Stomach (tissue), 19 donors: ENCODE measurements at places on chromosomes 2 and 18. TPM values are rescaled to one million over a fixed set of nuclear protein-coding genes. Genes with fewer than 3 reads are reported as not detected.

DNA sequence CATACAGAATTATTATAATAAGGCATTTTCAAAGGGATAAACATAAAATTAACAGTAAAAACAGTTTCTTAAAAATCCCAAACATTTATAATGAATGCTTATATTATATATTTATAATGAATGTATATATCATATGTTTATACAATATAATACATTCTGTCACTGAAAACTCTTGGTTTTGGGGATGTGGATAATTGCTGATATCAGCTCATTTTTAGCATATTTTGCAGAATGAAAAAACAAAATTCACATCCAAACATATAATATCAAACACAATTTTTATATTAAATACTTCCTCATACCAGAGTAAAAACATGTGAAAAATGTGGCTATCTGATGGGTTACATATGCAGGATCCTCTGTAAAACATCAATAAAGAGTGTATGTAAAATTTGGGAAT is 202.7 kb upstream of the KLHL14 start:
- no peak overlapping the region for H3K27ac ChIP-seq
- H3K4me3 ChIP-seq: no peak overlapping the region
- no peak for DNase-seq
- H3K4me1 ChIP-seq: no peaks in the 10 kb centered on the region

DNA sequence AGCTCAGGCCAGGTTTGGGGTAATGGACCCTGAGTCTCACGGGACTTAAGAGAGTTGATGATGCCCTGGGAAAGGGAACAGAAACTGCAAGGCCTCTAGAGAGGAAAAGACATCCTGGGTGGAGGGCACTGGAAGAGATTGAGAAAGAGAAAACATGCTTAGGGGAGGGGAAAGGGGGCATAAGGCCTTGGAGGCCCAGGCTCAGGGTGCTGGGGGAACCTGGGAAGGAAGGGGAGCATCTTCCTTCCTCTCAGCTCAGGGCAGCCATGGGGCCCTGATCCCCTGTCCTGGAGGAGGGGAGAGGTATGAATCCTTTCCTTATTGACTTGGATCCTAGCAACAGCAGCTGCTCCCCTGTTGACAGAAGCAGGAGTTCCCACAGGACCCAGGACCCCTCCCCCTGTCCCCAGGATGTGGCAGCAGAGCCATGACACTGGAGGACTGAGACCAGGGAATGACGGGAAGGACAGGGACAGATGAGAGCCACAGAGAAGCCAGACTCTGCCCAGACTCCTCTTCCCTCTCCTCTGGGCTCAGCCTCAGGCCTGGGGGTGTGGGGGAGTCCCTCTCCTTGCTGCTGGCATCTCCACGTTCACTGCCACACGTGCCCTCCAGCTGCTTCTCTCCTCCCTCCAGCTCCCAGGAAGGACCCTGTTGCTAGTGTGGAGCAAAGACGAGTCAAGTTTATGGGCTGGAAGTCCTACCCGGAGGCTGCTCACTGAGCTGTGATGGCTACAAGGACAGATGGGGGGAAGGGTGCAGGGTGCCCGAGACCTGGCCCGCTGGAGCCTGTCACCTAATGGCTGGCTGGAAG is 815 bp downstream of the GPBAR1 start:
- no peak overlapping the region for H3K4me3 ChIP-seq
- peak overlapping the region; percentile 86 for H3K27ac ChIP-seq
- H3K27me3 ChIP-seq: no peaks in the 10 kb centered on the region
- H3K4me1 ChIP-seq: peaks cover 76% of the 10 kb centered on the region
- peaks cover 47% of the 10 kb centered on the region for H3K36me3 ChIP-seq
- peak; percentile 67 for DNase-seq

- H3K27ac ChIP-seq: no peak overlapping the region
- peaks cover 20% of the 10 kb centered on the region for H3K4me1 ChIP-seq
- H3K4me3 ChIP-seq: no peak overlapping the region
- no peaks in the 10 kb centered on the region for H3K36me3 ChIP-seq
- no peak for DNase-seq
- no peaks in the 10 kb centered on the region for H3K27me3 ChIP-seq
These were observed 14.0 kb downstream of the PRELID3A start for GRCh38 chr18:12421732-12422131.

DNA sequence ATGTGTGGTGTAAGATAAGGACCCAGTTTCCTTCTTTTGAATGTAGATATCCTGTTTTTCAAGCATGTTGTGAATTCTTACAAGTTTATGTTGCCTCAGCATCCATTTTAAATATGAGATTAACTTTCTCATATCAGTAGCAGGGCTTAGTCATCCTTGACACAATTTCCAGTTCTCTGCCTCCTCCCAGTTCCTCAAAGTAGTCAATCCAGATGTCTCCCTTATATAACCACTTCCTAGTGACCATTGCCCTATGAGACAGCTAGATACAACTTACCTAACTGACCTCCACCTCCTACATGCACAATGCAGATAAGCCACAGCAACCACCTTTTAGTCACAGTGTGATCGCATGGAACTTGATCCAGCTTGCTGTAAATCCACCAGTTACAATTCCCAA is 269.2 kb upstream of the ZNF521 start:
- no peak for DNase-seq
- H3K27ac ChIP-seq: no peak overlapping the region
- no peaks in the 10 kb centered on the region for H3K4me1 ChIP-seq

DNA sequence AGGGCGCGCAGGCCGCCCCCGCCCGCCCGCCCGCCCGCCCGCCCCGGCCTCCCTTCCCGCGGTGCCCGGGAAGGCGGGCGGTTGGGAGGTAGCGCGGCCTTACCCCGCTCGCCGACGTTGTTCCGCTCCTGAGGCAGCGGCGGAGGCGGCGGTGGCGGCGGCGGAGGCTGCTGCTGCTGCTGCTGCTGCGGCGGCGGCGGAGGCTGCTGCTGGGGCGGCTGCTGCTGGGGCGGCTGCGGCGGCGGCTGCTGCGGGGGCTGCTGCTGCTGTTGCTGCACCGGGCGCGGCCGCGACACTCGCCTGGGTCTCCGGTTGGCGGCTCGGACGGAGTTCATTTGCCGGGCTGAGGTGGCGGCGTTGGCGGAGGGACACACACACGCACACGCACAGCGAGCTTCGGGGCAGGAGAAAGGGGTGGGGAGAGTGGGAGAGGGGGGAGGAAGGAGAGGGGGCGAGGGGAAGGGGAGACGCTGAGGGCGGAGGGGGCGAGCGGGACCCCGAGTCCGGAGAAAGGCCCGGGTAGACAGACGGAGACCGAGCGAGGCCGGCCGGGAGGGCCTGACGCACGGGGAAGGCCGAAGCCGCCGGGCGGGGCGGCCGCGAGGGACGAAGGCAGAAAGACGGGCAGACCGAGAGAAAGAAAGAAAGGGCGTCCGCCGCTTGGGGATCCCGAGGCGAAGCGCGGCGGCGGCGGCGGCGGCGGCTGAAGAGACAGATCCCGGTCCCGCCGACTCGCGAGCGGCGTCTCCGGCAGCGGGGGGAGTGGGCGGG is 727 bp downstream of the FBXO11 start:
- peak overlapping the region; percentile 65 for H3K4me3 ChIP-seq
- peak; percentile 87 for DNase-seq
- H3K27ac ChIP-seq: peak overlapping the region; percentile 100
- H3K4me1 ChIP-seq: peaks cover 22% of the 10 kb centered on the region

DNA sequence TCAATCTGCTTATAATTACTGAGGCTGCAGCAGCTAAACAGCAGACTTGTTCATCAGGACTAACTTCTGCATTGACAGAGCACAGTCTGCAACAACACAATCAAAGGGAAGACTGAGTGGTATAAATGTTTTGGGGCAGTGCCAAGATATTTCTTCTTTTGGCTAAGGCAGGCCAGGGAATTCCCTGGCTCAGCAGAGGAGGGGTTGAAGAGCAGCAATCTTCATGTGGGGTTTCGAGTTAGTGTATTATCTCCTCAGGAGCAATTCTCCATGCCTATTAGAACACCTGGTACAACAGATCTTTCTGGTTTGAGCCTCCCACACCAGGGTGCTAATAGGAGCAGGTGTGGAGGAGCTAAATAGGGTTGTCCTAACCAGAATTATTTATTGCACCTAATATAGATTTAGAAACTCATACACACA is 103.0 kb upstream of the STK17B start:
- H3K27me3 ChIP-seq: no peaks in the 10 kb centered on the region
- H3K4me1 ChIP-seq: no peaks in the 10 kb centered on the region
- peak; percentile 44 for DNase-seq
- H3K27ac ChIP-seq: no peak overlapping the region
- H3K4me3 ChIP-seq: no peak overlapping the region

ZSWIM2 gene
- not detected for total RNA-seq
